ENCODE measurements at places on chromosomes 12 and 14.

DNA sequence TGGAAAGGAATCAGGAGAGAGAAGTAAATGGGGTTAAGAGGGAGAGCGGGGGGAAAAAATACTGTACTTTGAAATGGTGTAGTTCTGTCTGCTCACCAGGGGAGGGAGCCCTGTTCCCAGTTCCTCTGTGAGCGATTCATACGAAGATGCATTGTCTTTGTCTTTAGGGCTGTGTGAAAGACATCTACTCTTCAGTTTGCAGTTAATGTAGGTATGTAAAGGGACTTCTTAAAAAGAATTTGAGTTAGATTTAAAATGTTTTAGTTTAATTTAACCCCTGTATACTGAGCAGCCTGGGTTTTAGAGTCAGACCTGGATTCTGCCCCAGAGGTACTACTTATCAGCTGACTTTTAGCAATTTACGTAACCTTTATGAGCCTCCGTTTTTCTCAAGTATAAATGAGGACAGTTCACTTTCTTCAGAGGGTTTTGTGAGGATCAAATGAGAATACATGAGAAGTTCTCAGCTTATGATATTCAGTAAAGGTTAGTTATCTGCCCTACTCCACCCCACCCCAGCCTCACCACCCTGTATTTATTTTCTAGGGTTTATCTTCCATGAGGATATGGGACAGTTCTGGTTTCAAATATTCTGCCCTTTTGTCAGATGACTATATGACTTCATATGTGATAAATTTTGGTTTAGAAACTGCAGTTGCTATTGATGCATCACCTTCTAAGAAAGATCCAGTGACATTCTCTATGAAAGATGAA is 82.5 kb upstream of the EVL start:
- peak; percentile 20 for DNase-seq

DNA sequence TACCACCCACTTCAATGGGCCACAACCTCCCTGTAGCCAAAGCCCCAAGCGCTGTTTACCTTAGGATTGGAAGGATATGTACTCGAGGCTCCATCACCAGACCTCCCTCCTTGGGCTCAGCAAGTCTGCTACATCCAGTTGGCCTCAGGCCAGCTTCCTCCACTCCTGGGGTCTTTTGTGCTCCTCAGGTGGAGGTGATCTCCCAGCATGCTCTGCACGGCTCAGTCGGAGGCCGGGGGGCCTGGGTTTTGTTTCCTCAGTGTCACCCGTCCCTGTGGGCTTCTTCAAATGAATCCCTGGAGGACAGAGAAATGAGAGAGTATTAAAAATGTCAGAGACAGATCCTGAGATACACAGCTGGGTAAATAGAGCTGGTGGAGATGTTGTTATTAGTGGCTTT is 723.1 kb upstream of the TBX3 start:
- no peak for DNase-seq

DNA sequence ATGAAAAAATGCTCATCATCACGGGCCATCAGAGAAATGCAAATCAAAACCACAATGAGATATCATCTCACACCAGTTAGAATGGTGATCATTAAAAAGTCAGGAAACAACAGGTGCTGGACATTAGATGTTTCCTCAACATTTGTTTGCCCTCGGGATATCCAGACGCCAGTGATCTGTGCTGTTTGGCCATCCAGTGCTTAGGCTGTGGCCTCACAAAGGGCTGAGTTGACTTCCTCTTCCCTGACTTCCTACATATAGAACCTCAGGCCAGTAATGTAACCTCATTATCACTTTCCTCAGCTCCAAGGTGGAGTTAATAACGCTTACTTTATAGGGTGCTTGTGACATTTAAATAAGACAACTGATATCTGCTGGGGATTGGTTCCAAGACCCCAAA is 51.8 kb downstream of the SLC15A5 start:
- DNase-seq: no peak

DNA sequence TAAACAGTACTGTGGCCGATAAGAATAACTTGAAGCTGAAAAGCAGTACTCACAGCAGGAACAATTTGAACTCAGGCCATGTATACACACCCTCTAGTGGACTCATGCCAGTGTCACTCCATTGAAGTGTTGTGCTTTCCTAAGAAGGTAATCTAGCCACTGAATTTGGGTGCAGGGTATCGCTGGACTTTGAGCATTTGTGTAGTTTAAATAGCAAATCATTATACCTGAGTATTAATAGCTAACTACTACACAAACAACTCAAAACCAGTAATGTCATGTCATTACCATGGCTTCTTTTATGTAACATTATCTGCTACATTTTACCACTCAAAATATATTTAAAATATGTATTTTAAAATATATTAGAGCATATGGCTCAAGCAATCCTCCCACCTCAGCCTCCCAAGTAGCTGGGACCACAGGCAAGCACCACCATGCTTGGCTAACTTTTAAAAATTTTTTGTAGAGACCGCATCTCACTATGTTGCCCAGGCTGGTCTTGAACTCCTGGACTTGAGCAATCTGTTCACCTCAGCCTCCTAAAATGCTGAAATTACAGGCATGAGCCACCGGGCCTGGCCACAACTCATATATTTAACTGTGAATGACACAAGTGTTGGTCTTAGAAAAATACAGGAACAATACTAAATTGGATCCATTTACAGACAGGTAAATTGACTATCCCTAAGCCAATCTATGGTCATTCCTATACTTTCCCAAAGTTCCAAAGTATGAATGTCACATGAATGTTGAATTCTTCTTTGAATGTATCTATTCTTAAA is 25.6 kb upstream of the ARID4A start:
- no peak for DNase-seq

DNA sequence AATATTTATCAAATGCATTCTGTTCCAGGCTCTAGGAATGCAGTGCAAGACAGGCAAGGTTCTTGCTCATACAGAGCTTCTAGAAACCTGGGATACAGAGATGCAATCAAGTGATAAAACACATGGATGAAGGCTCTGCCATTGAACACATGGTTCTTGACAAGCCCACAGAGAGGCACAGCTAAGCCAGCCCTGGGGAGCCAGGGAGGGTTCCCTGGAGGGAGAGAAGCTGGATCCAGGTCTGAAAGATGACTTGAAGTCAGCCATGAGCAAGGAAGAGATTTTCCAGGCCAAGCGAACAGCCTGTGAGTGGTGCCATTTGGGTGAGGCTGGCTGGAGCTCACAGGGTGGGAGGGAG is 66.2 kb downstream of the IRF2BPL start:
- no peak for DNase-seq

DNA sequence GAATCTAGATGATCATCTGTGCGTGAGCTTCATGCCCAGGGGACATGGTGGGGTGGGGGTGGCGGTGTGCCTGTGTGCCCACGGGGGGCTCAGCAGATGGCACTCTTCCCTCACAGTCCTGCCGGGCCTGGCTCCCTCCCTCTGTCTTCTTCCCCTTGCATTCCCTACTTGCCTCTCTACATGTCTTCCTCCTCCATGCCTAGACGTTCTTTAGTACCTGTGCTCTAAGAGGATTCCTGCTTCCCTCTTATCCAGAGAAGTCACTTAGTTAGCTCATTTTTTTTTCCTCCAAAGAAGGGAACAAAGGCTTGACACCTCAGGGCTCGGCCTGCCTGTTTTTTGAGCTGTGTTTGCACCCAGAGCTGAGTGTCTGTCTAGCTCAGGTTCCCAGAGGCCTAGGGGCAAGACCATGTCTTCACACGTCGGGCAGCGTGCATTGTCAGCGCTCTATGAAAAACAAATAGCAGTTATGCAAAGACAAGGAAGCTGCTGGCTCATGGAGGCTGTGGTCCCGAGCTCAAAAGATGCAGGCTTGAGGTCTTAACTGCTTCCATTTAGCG is 48.8 kb downstream of the NINJ2 start:
- DNase-seq: no peak

DNA sequence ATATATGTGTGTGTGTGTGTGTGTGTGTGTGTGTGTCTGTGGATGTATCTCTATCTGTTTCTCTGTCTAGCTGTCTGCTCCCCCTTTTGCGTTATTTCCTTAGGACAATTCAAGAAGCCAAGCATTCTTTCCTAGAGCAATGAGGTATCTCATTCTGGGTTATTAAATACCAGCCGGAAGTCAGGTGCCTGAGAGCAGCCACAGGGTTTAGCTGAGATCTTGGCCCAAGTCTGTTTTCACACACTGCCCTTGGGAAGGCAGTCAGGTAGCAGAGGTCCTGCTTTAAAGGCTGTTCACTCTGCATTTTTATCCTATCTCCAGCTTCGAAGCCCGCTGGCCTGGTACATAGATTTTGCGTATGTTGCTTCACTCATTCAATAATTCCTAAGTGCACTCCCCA is 76.8 kb downstream of the TSPAN9 start:
- no peak for DNase-seq

- DNase-seq: no peak
Observed at GRCh38 chr14:99361596-99362215, 89.7 kb upstream of the BCL11B start.

- DNase-seq: no peak
Observed at GRCh38 chr12:106170285-106170684, 31.5 kb upstream of the NUAK1 start.

DNA sequence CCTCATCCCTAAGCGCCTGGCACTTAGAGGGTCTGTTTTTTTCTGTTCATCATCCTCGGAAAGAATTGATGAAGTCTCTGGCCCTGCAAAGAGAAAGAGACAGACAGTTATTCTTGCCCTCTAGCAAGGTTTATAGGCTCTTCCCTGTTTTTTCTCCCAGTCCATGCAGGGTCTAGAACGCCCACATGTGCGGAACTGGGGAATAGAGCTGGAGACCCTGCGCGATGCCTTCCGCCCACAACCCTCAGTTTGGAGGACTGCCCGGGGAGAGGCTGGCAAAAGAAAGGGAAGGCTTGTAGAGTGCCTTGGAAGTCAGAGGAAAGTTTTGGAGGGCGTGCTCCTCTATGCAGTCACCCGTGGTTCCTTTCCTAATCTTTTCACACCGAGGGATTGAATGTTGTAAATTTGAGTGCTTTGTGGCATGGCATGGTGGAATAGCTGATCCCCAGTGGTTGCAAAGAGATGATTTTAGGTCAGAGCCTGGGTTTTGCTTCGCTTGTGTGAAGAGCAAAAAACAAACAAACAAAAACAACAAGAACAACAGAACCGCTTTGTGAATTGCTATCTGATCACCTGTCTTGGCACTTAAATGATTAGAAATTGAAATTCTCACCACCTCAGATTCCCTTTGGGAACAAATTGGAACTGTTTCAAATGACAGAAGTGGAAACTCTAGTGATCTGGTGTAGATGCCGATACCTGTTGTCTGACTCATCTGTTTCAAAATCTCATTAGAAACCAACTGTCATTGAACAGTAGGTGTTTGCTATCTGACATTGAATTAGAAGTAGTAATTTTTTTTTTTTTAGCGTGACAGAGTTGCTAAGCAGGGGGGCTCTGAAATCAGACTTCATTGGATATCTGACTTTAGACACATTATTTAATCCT is 947 bp downstream of the GAS2L3 start:
- no peak for DNase-seq

- DNase-seq: no peak
Observed at GRCh38 chr14:39085933-39086332, 17.1 kb downstream of the SEC23A start.

DNA sequence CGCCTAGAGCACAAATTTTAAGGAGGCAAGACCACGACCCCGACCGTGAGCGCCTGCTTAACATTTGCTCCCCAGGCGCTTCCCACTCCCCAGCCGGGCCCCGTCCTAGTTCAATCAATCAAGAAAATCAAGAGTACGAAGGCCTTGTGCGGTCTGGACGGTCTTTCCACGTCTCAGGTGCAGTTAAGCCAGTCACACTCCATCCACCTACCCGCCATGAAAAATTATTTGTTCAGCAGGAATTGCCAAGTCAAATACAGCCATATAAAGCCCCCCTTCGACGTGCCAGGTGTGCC is 603 bp upstream of the LRR1 start:
- DNase-seq: no peak

All from T-helper 2 cell (primary cell).